ENCODE measurements at places on chromosomes 13 and 19. TPM values are rescaled to one million over a fixed set of nuclear protein-coding genes. Genes with fewer than 3 reads are reported as not detected.

Gene ZNF136
- 1.6 TPM for total RNA-seq

Gene ZNF226
- total RNA-seq, result 23.8 TPM

Gene LGI4
- 1.8 TPM for total RNA-seq

- no peak overlapping the region for H3K4me3 ChIP-seq
- H3K36me3 ChIP-seq, result no peaks in the 10 kb centered on the region
- no peak for DNase-seq
These were observed 373.0 kb downstream of the FGF14 start for GRCh38 chr13:102028868-102029267.

GRCh38 chr19:3204646-3205275 is 19.0 kb downstream of the NCLN start:
- H3K36me3 ChIP-seq, result peaks cover 35% of the 10 kb centered on the region

GRCh38 chr19:50890422-50891252 is 17.4 kb downstream of the KLK2 start:
- H3K4me3 ChIP-seq, result no peak overlapping the region
- no peak overlapping the region for H3K27ac ChIP-seq
- DNase-seq, result no peak
- H3K4me1 ChIP-seq, result no peaks in the 10 kb centered on the region
